ENCODE measurements at places on chromosomes 7 and 10.

GRCh38 chr7:155870334-155871180 lies 58.3 kb upstream of the SHH start:
- DNase-seq: no peak

DNA sequence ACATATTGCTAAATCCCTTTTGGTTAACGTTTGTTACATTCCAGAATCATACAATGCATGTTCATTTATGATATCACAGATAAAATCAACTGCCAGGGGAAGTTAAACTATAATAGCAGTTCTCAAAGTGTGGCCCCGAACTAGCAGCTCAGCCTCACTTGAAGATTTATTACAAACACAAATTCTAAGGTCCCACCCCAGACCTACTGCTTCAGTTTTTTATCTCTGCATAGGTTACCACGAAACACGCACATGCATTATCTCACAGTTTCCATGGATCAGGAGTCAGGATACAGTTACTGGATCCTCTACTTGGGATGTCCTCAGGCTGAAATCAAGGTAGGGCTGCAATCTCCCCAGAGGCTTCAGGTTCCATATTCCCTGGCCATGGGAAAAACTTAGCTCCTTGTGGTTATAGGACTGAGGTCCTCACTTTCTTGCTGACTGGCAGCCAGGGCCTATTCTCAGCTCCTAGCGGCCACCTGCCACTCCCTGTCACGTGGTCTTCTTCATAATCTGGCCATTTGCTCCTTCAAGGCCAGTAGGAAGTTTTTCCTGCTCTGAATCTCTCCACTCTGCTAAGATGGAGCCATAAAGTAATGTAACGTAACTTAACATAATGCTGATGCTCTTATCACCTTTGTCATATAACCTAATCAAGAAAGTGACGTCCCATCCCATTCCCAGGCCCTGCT lies 50.5 kb upstream of the YAE1 start:
- no peak for DNase-seq

DNA sequence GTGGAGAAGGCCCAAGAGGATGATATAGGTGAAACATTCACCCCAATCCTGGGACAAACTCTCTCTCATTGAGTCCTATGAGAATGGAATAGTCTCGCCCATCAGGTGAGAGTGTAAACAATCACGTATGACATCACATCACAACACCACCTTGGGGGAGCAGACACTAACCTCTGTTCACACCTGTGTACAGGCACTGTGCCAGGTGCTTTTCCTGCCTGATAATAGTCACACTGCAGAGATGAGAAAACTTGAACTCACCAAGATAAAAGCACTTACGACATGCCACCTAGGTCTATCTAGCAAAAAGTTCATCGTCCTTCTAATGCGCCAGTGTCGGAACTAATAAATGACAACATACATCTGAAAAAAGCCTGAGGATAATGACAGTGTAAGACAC lies 187.8 kb downstream of the FAM107B start:
- peak; percentile 88 for DNase-seq

DNA sequence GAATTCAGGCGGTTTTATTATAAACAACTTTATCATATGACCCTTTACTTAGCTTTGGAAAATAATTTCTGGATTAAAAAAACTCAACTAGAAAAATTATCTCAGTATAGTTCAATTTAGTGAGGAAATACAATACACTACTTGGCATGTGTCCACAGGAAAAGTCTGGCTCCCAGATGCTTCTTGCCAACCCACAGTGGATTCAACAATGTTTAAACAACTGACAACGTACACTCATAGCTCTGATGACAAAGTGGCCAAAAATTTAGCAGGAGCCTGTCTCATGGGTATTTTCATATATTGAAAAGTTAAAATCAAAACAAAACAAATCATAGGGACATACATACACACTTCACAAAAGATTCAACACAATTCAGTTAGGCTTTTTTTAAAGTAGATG lies 158.8 kb downstream of the SKAP2 start:
- no peak for DNase-seq

GRCh38 chr10:90816466-90816865 lies 41.4 kb downstream of the HTR7 start:
- DNase-seq: no peak

GRCh38 chr10:548238-548901 lies 141.1 kb downstream of the DIP2C start:
- DNase-seq: no peak

DNA sequence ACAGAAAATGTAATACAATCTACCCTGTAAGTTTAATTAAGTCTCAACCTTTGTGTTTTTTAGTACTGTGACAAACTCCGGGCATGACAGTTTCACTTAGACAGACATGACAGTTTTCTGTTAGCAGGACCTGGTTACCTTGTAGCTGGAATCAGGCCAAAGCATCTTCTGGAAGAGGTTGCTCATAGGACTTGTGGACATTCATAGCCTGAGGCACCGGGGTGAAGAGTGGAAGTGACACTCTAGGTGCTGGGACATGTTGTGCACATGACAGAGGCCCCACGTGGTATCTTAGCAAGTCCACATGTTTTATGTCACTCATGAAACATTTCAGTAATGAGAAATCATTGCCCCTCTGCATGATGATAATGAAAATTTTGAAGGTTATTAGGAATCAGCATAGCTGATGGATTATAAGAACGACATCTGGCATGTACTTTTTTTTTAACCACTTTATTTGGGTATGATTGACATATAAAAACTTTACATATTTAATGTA lies 441.4 kb downstream of the CNTNAP2 start:
- DNase-seq: no peak

DNA sequence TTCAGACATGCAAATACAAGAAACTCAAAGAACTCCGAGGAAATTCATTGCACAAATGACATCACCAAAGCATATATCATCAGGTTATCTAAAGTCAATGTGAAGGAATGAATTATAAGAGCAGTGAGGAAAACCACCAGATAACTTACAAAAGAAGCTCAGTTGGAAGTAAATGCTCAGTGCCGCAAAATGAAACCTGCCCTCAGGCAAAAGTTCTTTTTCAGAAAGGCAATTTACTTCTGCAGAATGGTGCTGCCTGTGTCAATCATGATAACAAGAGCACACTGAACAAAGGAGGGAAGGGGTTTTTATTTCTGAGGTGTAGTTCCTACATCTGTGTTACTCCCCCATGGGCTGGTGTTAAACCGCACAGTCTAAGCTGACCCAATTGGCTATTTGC lies 550.6 kb upstream of the SEMA3D start:
- no peak for DNase-seq

- DNase-seq: no peak
Measured at GRCh38 chr10:7606951-7607404, 59.8 kb downstream of the ITIH5 start.

- DNase-seq: no peak
Measured at GRCh38 chr10:102779680-102780526, 36.2 kb downstream of the WBP1L start.

GRCh38 chr7:131145026-131145425 lies 182.7 kb upstream of the MKLN1 start:
- DNase-seq: no peak

- DNase-seq: no peak
Measured at GRCh38 chr7:158494162-158494586, 93.4 kb downstream of the PTPRN2 start.

DNA sequence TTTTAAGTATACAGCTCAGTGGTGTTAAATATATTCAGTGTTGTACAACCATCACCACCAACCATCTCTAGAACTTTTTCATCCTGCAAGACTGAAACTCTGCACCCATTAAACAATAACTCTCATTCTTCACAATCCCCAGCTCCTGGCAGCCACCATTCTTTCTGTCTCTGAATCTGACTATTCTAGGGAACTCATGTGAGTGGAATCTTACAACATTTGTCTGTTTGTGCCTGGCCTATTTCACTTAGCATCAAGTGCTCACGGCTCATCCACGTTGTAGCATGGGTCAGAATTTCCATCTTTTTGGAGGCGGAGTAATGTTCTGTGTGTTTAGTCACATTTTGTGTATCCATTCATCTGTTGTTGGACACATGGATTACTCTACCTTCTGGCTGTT lies 40.8 kb upstream of the PFKFB3 start:
- DNase-seq: no peak

DNA sequence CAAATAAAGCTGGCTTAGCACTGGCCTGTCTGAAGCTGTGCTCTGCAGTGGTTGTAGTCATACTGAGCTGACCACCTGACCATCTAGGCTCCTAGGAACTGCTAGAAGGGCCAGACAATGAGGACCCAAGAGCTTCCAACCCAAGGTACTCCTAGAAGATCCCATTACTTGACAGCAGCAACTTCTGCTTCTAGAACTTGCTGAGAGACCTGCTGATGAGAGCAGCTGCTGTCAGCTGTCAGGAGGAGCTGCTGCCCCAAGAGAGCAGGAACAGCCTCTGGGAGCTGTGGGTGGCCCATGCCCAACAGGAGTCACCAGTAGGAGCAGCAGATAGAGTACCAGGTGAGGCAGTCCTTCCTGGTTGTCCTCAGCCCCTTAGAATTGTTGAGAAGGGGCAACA lies 70.2 kb downstream of the RBM20 start:
- no peak for DNase-seq

GRCh38 chr10:79293841-79294581 lies 53.3 kb upstream of the PPIF start:
- DNase-seq: peak; percentile 19

DNA sequence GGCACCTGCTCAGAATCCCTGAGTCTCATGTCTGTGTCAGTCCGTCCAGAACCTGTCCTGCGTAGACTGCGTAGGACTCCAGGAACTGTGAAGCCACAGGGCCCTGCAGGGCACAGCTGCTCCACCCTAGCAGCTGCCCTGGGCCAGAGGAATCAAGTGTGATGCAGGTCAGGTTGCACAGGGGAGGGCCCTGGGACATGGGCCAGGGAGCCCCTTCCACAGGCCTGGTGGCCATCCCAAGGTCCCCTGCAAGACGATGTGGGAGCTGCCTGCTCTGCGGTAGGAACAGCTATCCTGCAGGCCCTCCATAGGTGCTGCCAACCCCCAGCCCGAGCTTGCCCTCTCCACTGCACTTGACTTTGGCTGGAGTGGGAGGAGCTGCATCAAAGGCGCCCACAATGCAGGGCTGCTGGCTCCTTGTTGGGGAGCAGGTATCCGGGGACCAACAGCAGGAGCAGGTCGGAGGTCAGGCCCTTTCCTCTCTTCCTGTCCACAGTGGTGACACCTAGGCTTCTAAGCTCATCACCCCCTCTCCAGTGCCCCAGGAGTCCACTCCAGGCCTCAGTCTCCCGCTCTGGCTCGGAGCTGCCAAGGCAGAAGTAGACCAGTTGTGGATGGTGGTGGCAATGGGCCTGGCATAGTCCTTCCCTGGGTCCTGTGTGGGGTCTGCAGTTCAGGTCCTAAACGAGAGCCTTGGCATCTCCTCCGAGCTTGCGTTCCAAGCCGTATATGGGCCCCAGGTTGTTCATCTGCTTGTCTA lies 149.1 kb downstream of the MAPK8 start:
- DNase-seq: no peak

DNA sequence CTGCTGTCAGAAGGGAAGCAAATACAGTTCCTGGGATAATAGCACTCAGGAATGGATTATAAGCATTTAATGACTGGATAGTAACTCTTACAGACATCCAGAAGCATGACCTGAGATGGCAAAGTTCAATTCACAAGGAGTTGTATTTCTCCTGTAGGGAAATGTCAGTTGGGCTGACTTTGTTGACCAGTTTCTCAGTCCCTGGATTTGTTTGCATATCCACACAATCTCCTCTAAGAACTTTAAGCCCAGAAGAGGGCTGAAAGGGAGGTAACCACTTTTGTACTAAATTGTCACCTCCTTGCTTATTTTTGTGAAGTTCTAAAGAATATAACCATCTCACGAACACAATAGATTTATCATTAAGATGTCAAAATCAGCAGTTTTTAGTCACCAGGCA lies 140.3 kb downstream of the SEMA3D start:
- no peak for DNase-seq

- DNase-seq: peak; percentile 6
Measured at GRCh38 chr10:72637398-72637857, 11.5 kb upstream of the MICU1 start.

- no peak for DNase-seq
Measured at GRCh38 chr10:8445353-8445752, 390.9 kb downstream of the GATA3 start.

GRCh38 chr7:91212582-91212981 lies 51.7 kb upstream of the FZD1 start:
- no peak for DNase-seq

- no peak for DNase-seq
Measured at GRCh38 chr10:12631787-12632562, 282.6 kb downstream of the CAMK1D start.

- DNase-seq: no peak
Measured at GRCh38 chr7:96612034-96612433, 97.6 kb downstream of the SEM1 start.

DNA sequence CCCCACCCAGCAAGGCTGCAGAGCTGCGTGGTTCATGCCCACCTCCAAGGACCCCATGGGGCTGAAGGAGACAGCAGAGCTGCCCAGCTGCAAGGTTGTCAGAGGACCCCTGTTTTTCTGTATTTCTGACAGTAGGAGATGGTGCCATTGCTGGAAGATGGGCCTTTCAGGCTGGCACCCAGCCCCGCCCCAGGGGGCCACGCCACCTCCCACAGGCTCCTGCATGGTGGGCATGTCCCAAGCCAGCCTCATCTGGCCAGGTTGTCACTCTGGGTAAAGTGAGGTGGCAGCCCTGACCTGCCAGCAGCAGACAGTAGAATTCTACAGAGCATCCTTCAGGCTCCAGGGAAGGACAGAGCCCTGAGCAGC lies 75.5 kb upstream of the RET start:
- no peak for DNase-seq

GRCh38 chr10:44240584-44241205 lies 144.2 kb downstream of the CXCL12 start:
- DNase-seq: no peak

DNA sequence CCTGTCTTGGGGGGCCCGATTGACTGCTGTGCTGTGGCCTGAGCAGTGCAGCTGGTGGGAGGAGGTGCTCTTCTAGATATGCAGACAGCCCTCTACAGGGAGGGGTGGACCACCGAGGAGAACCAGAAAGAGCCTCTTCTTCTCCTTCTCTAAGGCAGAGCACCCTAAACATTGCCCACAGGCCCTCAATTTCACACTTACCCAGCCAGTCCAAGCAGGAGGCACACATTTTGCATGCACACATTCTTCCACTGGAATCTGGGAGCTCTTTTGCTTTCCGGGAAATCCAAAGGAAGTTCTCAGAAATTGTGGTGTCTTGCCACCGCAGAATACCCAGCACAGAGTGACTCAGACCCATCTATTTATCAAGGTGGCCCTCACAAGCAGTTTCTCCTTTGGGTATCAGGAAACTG lies 45.8 kb downstream of the EEPD1 start:
- DNase-seq: no peak

All from CD4-positive, alpha-beta T cell treated with Interleukin-4 for 4 hours (primary cell).